ENCODE measurements at places on chromosomes 12 and 14.

GRCh38 chr12:90924406-90924805, 30.6 kb downstream of the CCER1 start:
- DNase-seq: no peak

- DNase-seq: no peak
These were observed 161.0 kb upstream of the FKBP4 start for GRCh38 chr12:2633825-2634200.

- no peak for DNase-seq
These were observed 182.3 kb downstream of the TMEM132C start for GRCh38 chr12:128449146-128449894.

DNA sequence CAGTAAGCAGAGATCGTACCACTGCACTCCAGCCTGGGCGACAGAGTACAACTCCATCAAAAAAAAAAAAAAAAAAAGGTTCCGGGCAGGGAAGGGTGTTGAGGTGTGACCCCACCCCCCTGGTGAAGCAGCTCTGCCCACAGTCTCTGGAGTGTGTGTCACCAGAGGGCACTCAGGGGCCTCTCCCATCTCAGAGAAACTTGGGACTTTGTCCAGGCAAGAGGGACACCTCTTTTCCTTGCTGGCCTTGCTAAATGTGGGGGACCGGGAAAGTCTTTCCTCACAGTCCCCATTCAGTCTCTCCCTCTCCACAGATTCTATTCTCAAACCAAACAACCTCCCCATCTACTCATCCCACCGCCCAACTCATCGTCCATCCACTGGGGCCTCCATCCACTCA, 43.6 kb downstream of the RFLNA start:
- no peak for DNase-seq

DNA sequence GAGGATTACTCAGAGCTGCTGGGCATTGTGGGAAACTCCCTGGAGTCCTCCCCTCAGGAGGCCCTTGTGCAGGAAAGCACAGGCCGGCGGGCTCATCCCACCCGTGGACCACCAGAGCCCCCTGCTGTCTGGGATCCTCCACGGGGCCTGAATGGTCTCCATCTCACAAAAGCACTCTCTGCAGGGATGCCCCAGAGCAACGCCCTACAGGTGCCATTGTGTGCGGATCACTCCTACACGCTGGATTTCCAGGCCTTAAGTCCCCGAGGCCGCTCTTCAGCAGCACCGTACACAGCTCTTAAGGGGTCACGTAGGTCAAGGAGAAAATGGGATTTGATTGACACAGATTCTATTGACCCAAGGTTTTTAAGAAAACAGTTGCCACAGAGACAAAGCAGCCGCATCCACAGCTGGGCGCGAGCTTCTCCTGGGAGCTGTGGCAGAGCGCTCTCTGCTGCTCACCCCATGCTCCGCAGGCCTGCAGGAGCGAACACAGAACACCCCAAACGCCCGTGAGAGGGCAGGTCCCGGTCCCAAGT, 36.7 kb upstream of the RIMBP2 start:
- DNase-seq: no peak

- DNase-seq: no peak
These were observed 374.4 kb downstream of the BCAT1 start for GRCh38 chr12:24574538-24574937.
